ENCODE measurements at places on chromosomes 7 and 10. TPM values are rescaled to one million over a fixed set of nuclear protein-coding genes. Genes with fewer than 3 reads are reported as not detected.

Gene SH2D4B
- total RNA-seq: 0.07 TPM

Gene SAMD9L
- total RNA-seq: 2.7 TPM

Gene AP1S1
- total RNA-seq: 98.8 TPM

Gene PON2
- 45.4 TPM for total RNA-seq

Gene ZNF107
- total RNA-seq: 6.3 TPM

Gene TUBB8
- total RNA-seq: 0.46 TPM

Gene KNDC1
- total RNA-seq: 6.4 TPM

Gene ANKRD61
- total RNA-seq: 0.31 TPM

Gene STRIP2
- 1.00 TPM for total RNA-seq

Gene PKD1L1
- total RNA-seq: 0.17 TPM

Gene MPP7
- 11.8 TPM for total RNA-seq

Gene TUBAL3
- 0.19 TPM for total RNA-seq

DNA sequence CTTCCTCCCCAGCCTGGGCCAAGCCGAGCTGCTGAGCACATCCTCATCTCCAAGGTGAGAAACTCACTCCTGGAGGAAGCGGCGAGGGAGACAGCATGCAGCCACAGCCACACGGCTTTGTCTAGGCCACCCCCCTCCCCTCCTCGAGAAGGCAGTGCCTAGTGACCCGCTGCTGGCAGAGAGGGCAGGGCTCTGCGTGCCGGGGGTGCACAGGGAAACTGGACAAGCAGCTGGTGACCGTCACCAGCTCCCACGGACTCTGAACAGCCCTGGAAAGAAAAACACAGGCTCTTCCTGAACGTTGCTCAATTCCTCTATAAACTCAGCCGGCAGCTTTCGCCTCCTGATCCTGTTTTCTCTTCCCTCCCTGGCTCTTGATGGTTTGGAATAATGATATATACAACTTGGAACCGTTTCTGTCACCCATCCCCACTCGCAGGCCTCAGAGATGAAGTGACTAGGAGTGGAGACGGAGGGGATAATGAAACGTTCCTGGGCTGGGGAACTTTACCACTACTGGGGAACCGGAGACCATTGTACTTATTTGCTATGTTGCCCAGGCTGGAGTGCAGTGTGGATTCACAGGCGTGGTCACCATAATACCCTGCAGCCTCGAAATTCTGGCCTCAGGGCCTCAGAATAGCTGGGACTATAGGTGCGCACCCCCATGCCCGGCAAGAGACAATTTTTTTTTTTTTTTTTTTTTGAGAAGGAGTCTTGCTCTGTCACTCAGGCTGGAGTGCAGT, 19.3 kb downstream of the PAPOLB start:
- no peak for DNase-seq
- peaks cover 12% of the 10 kb centered on the region for H3K27me3 ChIP-seq
- H3K4me3 ChIP-seq: no peak overlapping the region
- no peaks in the 10 kb centered on the region for H3K36me3 ChIP-seq
- H3K27ac ChIP-seq: no peak overlapping the region

DNA sequence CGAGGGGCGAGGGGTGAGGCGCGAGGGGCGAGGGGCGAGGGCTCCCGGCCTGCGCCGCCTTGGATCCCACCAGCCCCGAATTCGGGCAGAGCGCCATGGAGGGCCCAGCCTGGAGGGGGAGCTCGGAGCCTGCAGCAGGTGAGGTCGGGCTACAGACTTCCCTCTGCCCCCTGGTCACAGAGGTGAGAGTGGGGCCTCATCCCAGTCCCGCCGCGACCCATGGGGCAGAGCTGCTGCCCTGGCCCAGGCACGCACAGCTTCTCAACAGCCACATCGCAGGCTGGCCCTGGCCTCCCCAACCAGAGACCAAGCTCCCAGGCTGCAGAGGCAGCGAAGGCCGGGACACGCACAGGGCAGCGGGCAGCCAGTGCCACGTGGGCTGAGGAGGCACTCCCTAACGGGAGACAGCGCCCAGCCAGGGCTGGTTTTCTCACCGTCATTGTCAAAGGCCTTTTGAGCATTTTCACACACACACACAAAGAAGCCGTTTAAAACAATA, 191.8 kb downstream of the PTPRN2 start:
- H3K27me3 ChIP-seq: no peaks in the 10 kb centered on the region
- no peak for DNase-seq
- H3K36me3 ChIP-seq: no peaks in the 10 kb centered on the region
- H3K27ac ChIP-seq: no peak overlapping the region
- H3K4me1 ChIP-seq: peaks cover 9% of the 10 kb centered on the region

- no peak overlapping the region for H3K27ac ChIP-seq
- H3K27me3 ChIP-seq: no peaks in the 10 kb centered on the region
- H3K4me1 ChIP-seq: peaks cover 9% of the 10 kb centered on the region
- peaks cover 8% of the 10 kb centered on the region for H3K36me3 ChIP-seq
These were observed 3.2 kb upstream of the MTG1 start for GRCh38 chr10:133390597-133391248.

GRCh38 chr10:110269374-110270318, 35.1 kb downstream of the SMNDC1 start:
- no peak overlapping the region for H3K27ac ChIP-seq
- no peaks in the 10 kb centered on the region for H3K27me3 ChIP-seq
- no peak for DNase-seq
- H3K4me1 ChIP-seq: peaks cover 31% of the 10 kb centered on the region
- H3K4me3 ChIP-seq: no peak overlapping the region

DNA sequence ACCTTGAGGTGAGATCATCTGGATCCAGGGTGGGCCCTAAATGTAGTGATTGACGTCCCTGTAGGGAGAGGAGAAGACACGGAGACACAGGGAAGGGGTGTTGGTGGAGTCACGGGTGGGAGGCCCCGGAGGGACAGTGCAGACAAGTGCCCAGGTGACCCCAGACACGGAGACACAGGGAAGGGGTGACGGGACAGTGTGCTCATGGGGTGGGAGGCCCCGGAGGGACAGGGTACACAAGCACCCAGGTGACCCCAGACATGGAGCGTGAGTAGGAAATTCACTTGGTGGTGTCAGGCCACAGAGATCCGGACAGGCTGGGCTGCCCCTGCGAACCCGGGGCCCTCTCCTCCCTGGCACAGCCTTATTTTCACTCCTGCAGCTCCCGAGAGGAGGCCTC, 176.9 kb downstream of the PTPRN2 start:
- peaks cover 19% of the 10 kb centered on the region for H3K4me1 ChIP-seq
- no peak overlapping the region for H3K27ac ChIP-seq
- H3K36me3 ChIP-seq: no peaks in the 10 kb centered on the region

DNA sequence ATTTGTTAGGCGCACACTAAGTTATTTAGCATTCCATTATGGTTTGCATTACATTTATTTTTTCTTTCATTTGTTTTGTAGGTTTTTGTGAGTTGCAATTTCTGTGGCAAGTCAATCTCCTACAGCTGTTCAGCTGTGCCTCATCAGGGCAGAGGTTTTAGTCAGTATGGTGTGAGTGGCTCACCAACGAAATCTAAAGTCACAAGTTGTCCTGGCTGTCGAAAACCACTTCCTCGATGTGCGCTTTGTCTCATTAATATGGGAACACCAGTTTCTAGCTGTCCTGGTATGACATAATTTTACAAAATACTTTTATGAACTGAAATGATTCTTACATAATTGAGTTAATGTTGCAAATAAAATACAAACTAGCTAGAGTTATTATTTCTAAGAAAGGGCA, 29.5 kb downstream of the MIOS start:
- no peak overlapping the region for H3K27ac ChIP-seq
- peaks cover 47% of the 10 kb centered on the region for H3K36me3 ChIP-seq
- DNase-seq: no peak
- H3K4me3 ChIP-seq: no peak overlapping the region
- no peaks in the 10 kb centered on the region for H3K27me3 ChIP-seq

GRCh38 chr10:6161921-6162320, 40.8 kb upstream of the PFKFB3 start:
- H3K4me1 ChIP-seq: peaks cover 26% of the 10 kb centered on the region
- peaks cover 4% of the 10 kb centered on the region for H3K36me3 ChIP-seq
- H3K4me3 ChIP-seq: no peak overlapping the region
- H3K27ac ChIP-seq: no peak overlapping the region
- DNase-seq: no peak

- no peaks in the 10 kb centered on the region for H3K36me3 ChIP-seq
- DNase-seq: no peak
- H3K4me3 ChIP-seq: no peak overlapping the region
- H3K4me1 ChIP-seq: peaks cover 7% of the 10 kb centered on the region
These were observed 235.6 kb downstream of the DGKB start for GRCh38 chr7:14666913-14667312.

- H3K4me1 ChIP-seq: no peaks in the 10 kb centered on the region
- no peaks in the 10 kb centered on the region for H3K27me3 ChIP-seq
- no peak overlapping the region for H3K4me3 ChIP-seq
- DNase-seq: no peak
- no peaks in the 10 kb centered on the region for H3K36me3 ChIP-seq
- no peak overlapping the region for H3K27ac ChIP-seq
These were observed 25.6 kb downstream of the CTNNA3 start for GRCh38 chr10:67670401-67670800.

GRCh38 chr10:127815147-127815546, 77.6 kb downstream of the CLRN3 start:
- H3K27me3 ChIP-seq: peaks cover 21% of the 10 kb centered on the region
- H3K27ac ChIP-seq: no peak overlapping the region
- H3K4me1 ChIP-seq: peaks cover 3% of the 10 kb centered on the region
- H3K36me3 ChIP-seq: no peaks in the 10 kb centered on the region
- no peak overlapping the region for H3K4me3 ChIP-seq
- no peak for DNase-seq

GRCh38 chr10:114749510-114749909, 72.1 kb upstream of the FHIP2A start:
- H3K36me3 ChIP-seq: no peaks in the 10 kb centered on the region
- no peak for DNase-seq

GRCh38 chr7:78011642-78012041, 213.1 kb downstream of the PHTF2 start:
- H3K27ac ChIP-seq: no peak overlapping the region
- H3K4me3 ChIP-seq: no peak overlapping the region
- H3K4me1 ChIP-seq: peaks cover 16% of the 10 kb centered on the region
- no peak for DNase-seq

DNA sequence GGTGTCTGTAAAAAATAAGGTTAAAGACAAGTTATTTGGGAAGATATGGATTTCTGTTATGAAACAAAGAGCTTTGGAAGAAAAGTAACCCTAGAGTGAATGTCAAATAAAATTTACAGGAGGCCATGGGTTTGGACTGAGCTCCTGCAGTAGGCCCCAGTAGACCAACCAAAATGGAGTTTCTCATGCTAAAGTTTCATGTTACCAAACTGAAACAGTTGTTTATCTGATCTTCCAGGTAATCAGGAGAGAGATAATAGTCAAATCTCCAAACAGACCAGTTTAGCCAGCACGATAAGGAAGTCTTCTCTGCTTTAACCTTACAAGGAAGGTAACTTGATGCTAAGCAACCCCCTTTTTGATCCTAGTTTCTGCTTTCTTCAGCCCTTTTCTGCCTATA, 60.7 kb upstream of the ICA1 start:
- no peaks in the 10 kb centered on the region for H3K27me3 ChIP-seq
- H3K4me1 ChIP-seq: no peaks in the 10 kb centered on the region
- no peak overlapping the region for H3K4me3 ChIP-seq
- no peak overlapping the region for H3K27ac ChIP-seq
- DNase-seq: no peak
- H3K36me3 ChIP-seq: no peaks in the 10 kb centered on the region

DNA sequence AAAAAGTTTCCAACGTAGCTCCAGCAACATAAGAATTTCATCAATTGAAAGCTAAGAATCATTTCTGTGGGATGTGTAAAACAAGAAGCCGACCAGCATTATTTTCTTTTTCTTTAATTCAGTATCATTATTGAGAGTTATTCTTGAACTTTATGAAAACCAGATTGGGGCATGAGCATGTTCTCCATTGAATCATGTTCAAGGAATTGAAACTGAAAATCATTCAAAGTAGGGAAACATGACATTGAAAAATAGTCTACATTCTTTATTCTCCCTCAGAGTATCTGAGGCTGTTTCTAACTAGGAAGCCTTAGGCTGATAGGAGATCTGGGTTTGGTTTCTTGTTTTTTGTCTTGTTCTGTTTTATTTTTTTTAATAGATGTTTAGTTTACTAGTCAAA, 253.7 kb downstream of the DYNC1I1 start:
- peaks cover 4% of the 10 kb centered on the region for H3K27me3 ChIP-seq
- H3K36me3 ChIP-seq: no peaks in the 10 kb centered on the region
- H3K27ac ChIP-seq: no peak overlapping the region
- H3K4me1 ChIP-seq: peaks cover 4% of the 10 kb centered on the region
- no peak for DNase-seq
